ENCODE measurements at places on chromosomes 4 and X.

- DNase-seq, result no peak
Observed at GRCh38 chr4:13984991-13985800, 357.7 kb upstream of the BOD1L1 start.

DNA sequence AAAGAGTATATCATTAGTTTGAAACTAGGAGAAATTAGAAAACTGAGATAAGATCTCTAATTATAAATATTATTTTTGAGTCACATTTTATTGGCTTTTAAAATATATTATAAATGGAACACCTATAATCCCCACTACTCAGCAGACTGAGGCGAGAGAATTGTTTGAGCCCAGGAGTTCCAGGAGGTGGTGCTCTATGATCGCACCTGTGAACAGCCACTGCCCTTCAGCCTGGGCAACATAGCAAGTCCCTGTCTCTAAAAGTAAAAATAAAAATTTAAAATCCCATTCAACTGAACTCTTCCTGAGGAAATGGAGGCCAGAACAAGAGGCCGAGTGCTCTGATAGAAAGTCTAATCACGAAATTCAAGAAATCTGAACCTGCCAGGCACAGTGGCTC lies 6.3 kb upstream of the C4orf36 start:
- no peak for DNase-seq

DNA sequence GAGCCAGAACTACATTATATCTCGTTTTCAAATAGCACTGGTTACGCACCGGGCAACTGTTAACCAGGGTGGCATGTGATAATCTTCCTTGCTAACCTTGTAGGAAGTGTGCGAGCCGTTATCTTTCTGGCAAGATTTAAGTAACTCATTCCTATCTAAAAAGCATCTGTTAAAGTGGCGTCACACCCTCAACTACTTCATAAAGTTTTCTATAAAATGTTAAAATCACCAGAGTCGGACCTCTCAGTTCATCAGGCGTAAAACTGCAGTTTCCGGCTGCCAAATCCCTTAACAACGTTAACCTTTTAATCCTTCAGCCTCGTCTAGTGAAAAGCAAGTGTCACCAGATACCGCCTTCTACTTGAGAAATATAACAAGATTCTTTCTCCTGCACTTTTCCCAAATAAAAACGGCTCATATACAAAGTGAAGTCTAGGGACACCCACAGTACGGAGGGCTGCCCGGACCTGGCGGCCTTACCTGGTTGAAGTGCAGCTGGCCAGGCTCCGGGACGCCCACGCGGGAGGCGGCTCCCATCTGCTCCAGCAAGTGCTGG lies 1.2 kb downstream of the SLC39A8 start:
- no peak for DNase-seq

- DNase-seq, result no peak
Observed at GRCh38 chrX:105744291-105744690, 78.0 kb upstream of the NRK start.

GRCh38 chrX:129360175-129360574 lies 163.1 kb downstream of the SMARCA1 start:
- no peak for DNase-seq

GRCh38 chrX:8341814-8342590 lies 122.6 kb upstream of the VCX3B start:
- no peak for DNase-seq

- DNase-seq, result no peak
Observed at GRCh38 chr4:1368421-1369090, 21.5 kb downstream of the UVSSA start.

DNA sequence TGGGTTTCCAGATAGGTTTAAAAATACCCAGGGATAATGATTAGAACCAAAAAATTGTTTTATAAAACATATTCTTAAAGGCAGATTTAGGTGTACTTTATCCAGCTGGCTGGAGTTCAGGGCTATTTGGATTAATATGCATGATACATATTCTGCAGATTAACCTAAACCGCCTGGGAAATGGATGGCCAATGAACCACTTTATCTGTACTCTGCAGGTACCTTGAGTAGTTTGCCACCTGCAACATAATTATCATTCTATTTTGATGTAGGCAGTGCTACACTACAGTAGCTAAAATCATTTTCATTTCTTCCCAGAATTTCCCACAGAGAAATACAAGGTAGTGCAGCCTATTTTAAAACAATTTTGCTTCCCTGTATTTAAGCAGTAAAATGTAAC lies 683.2 kb upstream of the GNPDA2 start:
- no peak for DNase-seq

GRCh38 chr4:130099105-130099504 lies 1003.2 kb downstream of the C4orf33 start:
- no peak for DNase-seq

GRCh38 chr4:2387218-2387617 lies 31.2 kb downstream of the ZFYVE28 start:
- DNase-seq, result no peak

DNA sequence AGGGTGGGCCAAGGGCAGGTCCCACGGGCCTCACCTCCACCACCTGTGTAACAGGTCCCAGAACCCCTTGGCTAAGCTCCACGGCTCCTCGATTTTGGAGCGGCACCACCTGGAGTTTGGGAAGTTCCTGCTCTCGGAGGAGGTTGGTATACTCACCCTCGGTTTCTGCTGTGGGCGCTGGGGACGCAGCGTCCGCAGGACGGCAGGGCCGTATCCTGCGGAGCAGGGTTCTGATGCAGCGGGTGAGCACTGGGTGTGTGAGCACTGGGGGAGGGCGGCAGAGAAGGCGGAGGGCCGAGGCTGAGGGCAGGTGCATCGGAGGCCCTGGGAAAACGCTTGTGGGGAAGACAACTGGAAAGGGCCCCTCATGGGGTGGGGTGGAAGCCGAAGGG lies 11.0 kb downstream of the ATP5ME start:
- DNase-seq, result no peak

GRCh38 chrX:30521440-30522182 lies 56.0 kb downstream of the TASL start:
- DNase-seq, result no peak

GRCh38 chr4:144399927-144400326 lies 246.0 kb upstream of the HHIP start:
- no peak for DNase-seq

- DNase-seq, result no peak
Observed at GRCh38 chr4:3462321-3462789, 751 bp upstream of the DOK7 start.

DNA sequence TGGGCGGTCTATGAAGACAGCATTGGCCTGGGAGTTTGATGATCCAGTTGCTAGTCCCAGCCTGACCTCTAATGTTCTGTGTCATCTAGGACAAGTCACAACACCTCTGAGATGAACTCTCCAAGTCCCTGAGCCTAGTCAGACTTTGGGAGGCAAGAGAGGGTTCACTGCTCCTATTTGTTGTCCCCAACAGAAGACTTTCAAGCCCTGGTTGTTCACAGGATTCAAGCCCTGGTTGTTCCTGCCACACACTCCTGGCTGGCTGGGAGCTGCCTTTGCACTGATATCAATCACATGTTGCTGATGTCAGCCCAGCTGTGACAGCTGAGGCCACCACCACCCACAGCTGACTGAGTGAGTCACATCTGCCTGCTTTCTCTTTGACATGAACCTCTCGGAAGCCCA lies 253.2 kb upstream of the RASGEF1B start:
- peak; percentile 4 for DNase-seq

GRCh38 chr4:80033581-80033980 lies 39.4 kb downstream of the ANTXR2 start:
- DNase-seq, result no peak

GRCh38 chrX:9862525-9862924 lies 76.3 kb downstream of the SHROOM2 start:
- no peak for DNase-seq

DNA sequence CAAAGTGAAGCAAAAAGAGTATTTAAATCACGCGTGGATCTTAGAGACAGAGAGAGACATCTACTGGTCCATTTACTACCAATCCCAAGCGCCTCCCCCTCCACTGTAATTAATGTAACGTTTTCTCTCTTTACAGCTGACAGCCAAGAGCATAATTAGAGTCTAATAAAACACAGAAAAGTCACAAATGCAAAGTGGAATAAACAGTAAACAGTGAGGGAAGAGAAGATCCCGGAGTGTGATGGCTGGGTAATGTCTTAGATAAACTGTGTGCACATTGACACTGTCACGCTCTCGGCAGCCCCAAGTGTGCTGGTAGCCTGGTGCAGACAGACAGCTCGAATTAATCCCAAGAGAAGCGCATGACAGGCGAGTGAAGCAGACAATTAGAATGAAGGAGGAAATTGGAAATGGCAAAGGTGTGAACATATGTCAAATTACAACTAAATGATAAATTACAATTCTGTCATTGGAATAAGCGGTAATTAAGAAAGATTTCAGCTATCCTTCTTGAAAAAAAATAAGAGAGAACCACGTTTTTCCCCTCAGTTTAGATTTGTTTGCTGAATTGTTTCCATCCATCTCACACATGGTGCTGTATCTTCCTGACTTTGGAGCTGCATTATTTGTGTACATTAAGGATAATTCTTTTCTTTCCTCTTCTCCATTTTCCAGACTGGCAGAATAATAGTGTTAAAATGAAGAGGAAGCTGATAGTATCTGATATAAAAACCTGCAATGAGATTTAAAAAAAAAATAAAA lies 100.1 kb downstream of the CXXC4 start:
- no peak for DNase-seq

GRCh38 chrX:108186811-108187210 lies 95.2 kb downstream of the ATG4A start:
- DNase-seq, result no peak

DNA sequence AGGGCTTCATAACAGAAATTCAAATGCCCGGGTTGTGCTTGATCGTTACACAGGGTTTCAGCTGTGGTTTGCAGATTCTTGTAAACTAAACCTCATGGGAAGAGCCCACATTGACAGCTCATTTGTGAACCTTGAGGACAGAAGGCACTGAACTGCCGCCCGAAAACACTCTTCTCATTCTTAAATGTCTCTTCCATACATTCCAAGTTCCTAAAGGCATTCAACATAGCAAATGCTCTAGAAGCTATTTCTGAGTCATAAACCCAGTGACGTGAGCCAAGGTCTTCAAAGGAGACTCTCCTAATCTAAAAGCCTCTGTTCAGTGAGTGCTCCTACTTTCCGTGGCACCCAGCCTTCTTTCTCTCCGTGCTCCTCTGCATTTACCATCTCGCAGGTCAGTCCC lies 737.8 kb upstream of the FRG1 start:
- no peak for DNase-seq

GRCh38 chrX:112108145-112108544 lies 25.6 kb upstream of the TRPC5 start:
- DNase-seq, result no peak

DNA sequence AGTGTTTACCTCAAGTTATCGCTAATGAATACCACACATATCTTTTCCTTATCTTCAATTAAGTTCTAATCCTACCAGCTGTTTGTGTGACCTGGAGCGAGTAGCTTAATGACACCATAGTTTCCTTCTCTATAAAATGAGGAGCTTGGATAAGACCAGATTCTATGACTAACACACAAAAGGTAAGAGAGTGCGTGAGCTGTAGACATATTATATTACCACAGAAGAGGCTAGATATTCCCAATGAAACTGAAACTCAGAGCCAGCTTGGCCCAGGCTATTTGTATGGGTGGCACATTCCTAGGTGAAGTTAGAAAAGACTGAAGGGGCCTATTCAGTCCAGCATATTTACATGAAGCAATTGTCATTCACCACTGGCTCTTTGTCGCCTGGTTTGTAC lies 30.2 kb downstream of the ASB5 start:
- no peak for DNase-seq

GRCh38 chr4:139053909-139054308 lies 38.3 kb downstream of the NOCT start:
- no peak for DNase-seq

DNA sequence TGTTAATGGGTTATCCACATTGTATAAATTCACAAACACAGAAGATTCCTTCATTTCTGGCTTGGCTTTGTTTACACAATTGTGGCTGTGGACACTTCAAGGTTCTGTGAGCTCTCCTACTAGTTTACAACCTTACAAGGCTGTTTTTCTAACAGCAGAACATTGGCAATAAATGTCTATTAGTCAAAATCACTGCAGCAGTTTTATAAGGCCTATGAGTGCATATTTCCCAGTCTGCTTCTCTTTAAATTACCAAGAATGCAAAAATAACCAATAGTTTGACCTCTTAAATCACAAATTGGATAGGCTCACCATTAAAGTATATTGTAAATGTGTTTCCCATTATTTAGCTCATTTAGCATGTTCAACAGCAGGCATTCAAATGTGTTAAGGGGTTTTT lies 239.2 kb downstream of the DKK2 start:
- no peak for DNase-seq

GRCh38 chrX:1307626-1308340 lies 28.8 kb upstream of the IL3RA start:
- no peak for DNase-seq

DNA sequence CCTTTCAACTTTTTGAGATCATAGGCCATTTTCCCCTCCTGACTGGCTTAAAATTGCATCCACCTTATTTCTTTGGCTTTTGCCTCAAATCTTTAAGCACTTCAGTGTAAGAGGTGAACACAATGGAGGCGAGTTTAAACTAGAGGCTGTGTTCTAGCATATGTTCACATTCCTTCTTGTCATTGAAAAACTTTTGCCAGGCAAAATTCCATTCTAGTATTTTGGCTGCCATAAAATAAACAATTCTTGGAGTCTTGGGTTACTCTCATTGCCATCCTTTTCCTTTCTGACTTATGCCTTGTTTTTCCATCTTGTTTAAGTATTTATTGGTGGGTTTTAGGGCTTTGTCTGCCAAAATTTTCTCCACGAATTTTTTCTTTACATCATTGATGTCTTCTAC lies 137.3 kb upstream of the ANXA10 start:
- DNase-seq, result no peak

DNA sequence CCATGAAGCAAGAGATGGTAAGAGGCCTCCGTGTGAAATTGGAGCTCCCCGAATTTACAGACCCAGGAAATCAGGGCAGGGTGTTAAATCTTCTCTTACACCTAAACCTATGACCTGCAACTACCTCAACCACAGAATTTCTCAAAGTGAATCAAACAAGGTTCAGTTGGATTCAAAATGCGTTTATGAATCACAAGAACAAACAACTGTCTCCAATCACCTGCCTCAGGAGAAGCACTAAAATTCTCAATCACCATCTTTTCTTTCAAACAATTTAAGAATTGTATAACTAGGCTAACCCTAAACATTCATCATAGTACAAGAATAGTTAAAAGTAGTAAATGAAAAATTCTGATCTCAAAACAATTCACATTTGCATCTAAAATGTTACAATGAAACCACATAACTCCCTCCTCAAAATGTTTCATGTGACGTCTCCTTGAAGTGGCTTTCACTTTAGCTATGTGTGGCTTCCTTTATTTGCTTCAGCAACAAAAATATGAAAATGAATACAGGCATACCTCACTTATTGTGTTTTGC lies 19.2 kb downstream of the PPP3CA start:
- DNase-seq, result no peak

GRCh38 chr4:132437117-132437516 lies 712.0 kb upstream of the PCDH10 start:
- DNase-seq, result no peak

GRCh38 chr4:121784975-121785374 lies 16.1 kb upstream of the EXOSC9 start:
- no peak for DNase-seq

DNA sequence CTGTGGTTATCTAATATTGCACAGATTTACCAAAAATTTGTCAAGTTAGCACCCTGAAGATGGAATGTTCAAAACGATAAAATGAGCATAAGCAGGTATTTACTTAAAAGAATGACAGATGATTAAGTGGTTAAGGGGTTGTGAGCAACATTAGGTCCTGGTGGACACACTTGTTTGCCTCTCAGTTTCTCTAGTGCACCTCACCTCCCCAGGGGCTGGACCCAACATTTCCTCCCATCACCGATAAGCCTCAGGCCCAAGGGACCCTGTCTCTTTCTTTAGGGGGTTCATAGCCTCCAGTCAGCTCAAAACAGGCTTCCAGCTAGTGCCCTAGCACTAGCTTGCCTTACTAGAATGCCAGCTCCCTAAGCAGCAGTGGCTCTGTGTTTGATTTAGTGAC lies 88.0 kb downstream of the ATP11C start:
- no peak for DNase-seq

Data from activated T-helper 1 cell treated with Interleukin-2 at 50 U/mL for 16 hours (primary cell).